ENCODE measurements at places on chromosomes 11 and 22.

- DNase-seq, result no peak
These were observed 3.7 kb downstream of the GRIK4 start for GRCh38 chr11:120515186-120515723.

GRCh38 chr22:36028646-36029405 lies at the start of gene RBFOX2:
Gene RBFOX2, minus strand, starts transcription at chr22:36028824. Its CDS starts 399 bp downstream, at chr22:36028425.
- peak; percentile 94 for DNase-seq

DNA sequence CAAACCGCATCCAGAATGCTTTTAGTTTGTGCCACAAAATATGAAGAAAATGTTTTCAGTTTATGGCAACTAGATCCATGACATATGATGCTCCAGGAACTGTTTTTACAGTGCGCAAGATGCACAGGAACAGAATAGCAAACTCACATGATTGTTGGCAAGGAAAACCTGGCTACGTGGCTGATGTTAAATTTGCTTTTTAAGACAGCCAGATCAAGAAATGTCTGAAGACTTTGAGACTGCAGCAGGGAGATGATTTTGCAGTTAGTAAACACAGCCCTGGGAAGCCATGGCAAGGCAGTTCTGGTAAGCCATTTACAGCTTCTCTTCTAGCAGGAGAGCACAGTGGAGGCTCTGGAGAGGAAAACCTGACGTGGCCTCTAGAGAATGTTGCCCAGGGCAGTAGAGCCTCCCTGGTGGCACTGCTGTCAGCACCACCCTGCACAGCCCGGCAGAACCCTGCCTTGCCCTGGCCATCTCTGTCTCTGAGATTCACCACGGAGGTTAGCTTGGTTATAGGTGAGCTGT lies 69.8 kb upstream of the TNRC6B start:
- DNase-seq, result peak; percentile 58

DNA sequence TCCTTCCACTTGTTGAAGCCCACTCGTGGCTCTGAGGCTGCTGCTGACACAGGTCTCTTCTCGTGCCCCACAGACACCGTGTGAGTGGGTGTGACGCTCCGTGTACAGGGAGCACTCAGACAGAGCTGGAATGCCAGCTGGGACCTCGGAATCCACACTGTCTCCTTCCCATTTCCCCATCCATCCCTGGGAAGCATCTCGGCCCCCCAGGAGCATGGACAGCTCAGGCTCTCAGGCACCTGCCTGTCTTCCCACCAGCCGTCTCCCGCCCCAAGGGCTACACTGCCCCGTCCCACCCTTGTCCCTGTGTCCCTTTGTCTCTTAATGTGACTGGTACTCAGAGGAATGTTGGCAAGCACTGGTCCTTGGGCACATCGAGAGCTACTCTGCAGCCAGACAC lies 63.8 kb downstream of the ARHGAP8 start:
- DNase-seq, result no peak

GRCh38 chr11:105718641-105719040 lies 108.8 kb downstream of the GRIA4 start:
- DNase-seq, result no peak

- DNase-seq, result no peak
These were observed 85.3 kb upstream of the OR9Q1 start for GRCh38 chr11:57938351-57938750.

DNA sequence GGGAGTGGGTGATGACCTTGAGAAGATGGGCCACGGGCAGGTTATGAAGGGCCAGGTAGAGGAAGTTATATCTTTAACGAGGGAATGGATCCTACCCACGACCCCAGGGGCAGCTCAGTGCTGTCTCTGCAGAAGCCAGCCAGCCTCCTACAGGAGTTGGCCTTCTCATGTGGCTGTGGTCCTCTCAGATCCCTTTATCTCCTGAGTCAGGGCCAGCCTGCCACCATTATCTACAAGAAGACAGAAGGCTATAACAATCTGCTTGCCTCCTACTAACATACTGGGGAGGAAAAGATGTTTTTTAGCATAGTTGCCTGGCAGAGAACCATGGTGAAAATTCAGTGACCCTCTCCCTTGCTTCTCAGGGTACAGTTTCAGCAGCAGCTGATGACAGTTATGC lies 7.0 kb upstream of the YWHAH start:
- no peak for DNase-seq

Data from HFFc6 (cell line).